ENCODE measurements at places on chromosomes 16 and 17.

DNA sequence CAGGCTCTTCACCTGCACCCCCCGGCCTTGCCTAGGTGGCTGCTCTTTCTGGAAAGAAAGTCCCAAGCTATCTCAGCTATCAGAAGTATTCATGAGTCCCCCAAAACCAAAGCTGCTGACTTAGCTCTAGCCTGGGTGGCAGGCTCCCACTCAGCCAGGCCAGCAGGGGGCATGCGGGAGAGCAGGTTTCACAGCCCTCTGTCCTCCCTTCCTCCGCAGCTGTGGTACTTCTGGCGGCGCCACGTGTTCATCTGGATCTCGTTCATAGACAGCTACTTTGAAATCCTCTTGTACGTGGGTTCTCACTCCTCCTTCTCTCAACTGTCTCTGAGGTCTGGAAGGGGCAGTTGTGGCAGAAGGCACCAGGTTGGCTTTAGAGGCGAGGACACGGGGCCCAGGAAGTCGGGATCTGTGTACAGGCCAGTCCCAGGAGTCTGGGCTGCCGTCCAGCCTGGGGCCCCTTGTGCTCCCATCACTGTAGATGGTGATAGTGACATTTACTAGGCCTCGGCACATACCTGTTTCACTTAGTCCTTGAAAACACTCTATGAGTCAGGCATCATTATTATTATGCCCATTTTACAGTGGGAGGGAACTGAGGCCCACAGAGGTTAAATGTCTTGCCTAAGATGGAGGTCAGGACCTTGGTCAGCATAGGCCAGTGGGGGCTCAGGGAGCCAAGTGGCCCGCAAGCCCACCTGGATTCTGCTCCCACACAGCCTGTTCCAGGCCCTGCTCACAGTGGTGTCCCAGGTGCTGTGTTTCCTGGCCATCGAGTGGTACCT lies 12.9 kb downstream of the TRPV2 start:
- DNase-seq: peak; percentile 41

- DNase-seq: peak; percentile 34
Measured at GRCh38 chr17:50189550-50190292, 11.7 kb downstream of the COL1A1 start.

DNA sequence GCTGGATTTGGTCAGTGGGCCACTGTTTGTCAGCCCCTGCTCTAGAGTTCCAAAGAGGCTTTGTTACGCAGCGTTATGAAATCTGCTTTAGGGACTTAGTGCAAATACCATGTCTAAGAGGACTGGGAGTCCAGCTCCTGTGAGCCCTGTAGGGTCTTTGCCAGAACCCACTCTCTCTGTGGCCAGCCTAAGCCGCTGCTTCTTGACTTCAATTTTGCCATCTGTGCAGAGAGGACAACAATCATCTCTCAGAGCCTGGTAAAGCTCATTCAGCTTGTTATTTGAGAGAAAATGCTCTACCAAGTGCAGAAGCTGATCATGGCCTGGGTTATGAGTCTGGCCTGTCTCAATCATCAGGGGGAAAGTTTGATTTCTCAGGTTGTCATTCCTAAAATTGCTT lies 17.9 kb downstream of the CA10 start:
- no peak for DNase-seq

DNA sequence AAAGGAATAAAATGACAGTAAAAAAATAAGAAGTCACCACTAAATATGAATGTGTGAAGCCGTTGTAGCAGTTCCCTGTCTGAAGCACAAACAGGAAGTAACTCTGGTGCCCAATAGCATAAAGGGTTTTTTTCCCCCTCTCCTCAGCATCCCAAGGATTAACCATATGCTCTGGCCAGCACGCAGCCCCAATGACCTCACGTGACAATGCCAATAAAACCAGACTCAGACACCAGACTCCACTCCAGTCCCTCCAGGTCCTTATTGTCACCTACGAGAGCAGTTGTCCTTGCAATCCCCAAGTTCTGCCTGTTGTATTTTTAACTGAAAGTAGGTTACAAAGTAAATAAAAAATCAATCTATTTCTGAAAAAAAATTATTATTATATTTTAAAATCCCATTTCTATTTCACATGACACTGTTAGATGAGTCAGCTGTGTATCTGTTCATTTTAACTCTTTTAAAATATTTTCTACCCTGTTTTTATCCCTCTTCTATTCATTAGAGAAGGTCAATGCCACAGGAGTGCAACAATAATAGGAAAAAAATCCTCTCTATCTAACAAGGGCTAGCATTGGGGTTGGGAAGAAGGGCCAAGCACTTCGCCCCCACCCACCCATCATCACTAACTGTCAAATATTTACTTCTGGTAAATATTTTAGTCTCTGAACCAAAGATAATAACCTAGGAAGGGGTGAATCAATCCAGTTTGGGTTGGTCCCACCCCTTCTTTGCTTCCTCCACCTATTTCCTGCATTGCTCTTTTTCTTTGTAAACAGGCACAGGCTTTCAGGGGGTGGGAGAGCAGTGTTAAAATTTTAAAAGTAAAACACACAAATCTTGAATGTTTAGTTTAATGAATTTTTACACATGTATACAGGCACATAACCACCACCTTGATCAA lies 6.6 kb downstream of the PRAC1 start:
- no peak for DNase-seq

DNA sequence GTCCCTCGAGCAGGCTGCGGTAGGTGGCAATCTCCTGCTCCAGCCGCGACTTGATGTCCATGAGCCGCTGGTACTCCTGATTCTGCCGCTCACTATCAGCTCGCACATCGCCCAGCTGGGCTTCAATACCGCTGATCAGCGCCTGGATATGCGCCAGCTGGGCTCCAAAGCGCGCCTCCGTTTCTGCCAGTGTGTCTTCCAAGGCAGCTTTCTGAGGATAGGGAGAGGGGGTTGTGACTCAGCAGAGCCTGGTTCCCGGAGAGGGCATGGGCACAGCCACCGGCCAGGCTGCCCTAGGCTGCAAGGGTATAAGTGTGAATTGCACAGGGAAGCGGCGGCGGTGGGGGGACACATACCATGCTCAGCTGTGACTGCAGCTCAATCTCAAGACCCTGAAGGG lies 4.3 kb downstream of the KRT19 start:
- no peak for DNase-seq

- DNase-seq: no peak
Measured at GRCh38 chr16:11142261-11142630, 113.8 kb downstream of the SOCS1 start.

GRCh38 chr17:19630661-19631060 lies 17.9 kb upstream of the ALDH3A2 start:
- DNase-seq: no peak

GRCh38 chr16:67304020-67304419 lies 22.5 kb downstream of the KCTD19 start:
- DNase-seq: peak; percentile 36

DNA sequence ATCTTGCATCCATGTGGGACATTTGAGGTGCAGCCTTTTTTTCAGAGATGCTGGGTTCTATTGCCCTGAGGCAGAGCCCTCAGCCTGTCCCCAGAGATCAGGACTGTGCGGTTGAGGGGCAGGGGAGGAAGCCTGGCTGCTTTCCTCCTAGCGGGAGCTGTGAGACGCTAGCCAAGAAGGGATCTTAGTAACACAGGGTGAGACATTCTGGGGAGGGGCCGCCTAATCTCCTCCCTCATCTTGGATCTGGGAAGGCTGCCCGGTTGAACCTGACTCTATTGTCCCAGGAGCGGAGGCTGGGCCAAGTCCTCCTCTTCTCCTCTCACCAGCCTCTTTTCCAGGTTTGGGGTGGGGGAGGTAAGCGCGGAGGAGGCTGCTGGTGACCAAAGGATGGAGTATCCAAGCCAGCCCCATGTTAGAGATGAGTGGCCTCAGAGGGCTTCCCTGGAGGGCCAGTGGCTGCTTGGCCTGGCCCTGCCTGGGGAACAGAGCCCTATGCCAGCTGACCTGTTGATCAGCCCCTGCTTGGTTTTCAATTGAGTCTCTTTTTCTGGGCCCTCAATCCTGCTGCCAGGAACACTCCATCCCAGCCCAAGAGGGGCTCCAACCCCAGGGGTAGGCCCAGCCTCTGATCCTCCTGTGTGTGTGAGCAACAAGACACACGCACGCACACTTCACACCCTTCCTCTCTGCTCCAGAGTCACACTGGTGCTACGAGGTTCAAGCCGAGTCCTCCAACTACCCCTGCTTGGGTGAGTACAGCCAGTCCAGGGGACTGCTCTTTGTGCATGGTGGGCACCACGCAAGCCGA lies 5.0 kb downstream of the CA4 start:
- DNase-seq: peak; percentile 61

GRCh38 chr16:67242138-67242730 lies 5.0 kb downstream of the FHOD1 start:
- no peak for DNase-seq

- no peak for DNase-seq
Measured at GRCh38 chr17:77657839-77658238, 300.7 kb upstream of the TNRC6C start.

DNA sequence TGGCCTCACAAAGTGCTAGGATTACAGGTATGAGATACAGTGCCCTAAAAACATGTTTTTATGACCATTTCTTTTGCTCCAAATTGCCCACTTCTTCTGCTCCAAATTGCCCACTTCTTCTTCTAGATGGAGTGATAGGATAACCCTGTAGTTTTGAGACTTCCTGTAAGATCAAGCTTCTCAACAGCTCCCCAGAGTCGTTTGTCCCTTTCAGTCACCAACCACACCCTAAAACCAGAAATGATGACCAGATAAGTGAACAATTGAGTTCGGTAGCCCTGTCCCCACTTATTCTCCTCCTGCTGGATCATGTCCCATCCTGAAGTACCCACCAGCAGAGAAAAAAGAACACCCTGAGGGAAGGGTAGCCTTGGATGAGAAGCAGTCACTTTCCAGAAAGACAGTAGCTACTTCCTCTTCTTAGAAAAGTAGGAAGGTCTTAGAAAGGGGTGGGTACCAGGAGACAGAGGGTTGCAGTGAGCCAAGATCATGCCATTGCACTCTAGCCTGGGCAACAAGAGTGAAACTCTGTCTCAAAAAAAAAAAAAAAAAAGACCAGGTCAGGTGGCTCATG lies 2.5 kb downstream of the ODAD4 start:
- no peak for DNase-seq

DNA sequence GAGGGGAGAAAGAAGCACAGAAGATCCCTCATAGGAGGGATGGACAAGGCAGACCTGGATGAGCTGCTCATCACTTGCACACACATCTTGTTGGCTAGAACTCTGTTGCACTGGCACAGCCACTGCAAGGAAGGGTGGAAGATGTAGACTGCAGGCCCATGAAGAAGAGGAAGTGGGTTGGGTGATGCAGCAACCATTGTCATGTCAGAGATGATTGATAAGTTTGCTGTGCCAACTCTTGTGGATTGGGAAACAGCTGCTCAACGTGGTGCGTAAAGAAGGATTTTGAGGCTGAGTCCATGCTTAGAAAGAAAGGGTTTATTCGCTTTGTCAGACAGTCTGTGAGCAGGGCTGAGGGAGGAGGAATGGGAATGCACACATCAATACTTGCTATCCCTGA lies 161.4 kb upstream of the MPHOSPH6 start:
- no peak for DNase-seq

- peak; percentile 41 for DNase-seq
Measured at GRCh38 chr17:35568561-35568960, 7.9 kb upstream of the SLFN14 start.

- DNase-seq: peak; percentile 70
Measured at GRCh38 chr17:63425483-63425882, 20.6 kb downstream of the CYB561 start.

GRCh38 chr17:75679706-75680211 lies 12.6 kb downstream of the SAP30BP start:
- DNase-seq: peak; percentile 52

DNA sequence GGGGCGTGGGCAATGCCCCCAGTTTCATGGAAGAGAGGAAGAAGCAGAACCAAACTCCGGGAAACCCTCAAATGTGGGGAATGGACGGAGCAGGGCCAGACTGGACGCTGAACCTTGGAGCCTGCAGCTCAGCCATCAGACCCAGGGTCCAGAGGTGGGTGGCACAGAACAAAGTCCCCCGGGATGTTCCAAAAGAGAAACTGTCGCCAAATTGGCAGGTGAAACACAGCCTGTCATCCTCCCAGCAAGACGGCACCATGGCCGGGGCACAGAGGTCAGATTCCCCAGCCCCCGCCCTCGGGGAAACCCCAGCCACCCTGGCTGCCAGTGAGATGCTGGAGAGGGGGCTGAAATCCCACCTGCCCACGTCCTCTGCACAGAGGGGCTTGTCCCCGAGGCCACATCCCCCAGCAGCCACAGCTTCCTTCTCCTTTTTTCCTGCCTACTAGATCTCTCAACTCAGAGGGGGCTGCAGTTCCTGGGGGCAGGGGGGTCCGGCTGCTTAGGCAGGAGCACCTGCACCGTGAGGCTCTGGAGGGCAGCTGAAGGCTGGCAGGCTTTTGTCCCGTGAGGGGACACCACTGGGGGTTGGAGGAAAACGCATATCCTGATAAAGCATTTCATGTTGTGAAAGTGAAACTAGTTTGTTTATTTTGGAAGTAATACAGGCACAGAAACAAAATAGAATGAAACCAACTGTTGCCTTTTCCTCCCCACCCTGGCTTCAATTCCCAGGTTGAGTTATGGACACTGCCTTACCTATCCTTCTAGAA lies 1.2 kb upstream of the SECTM1 start:
- DNase-seq: no peak

- no peak for DNase-seq
Measured at GRCh38 chr16:68710211-68710610, 26.9 kb upstream of the CDH1 start.

DNA sequence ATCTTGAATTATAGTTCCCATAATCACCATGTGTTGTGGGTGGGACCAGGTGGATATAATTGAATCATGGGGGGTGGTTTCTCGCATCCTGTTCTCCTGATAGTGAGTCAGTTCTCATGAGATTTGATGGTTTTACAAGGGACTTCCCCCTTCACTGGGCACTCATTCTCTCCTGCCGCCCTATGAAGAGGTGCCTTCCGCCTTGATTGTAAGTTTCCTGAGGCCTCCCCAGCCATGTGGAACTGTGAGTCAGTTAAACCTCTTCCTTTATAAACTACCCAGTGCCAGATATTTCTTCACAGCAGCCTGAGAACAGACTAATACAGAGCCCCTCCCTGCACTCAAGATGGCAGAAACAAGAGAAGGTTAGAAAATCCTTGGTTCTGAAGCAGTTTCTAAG lies 26.4 kb downstream of the LDAF1 start:
- no peak for DNase-seq

GRCh38 chr17:59829217-59830006 lies 63.3 kb downstream of the TUBD1 start:
- peak; percentile 93 for DNase-seq

- DNase-seq: no peak
Measured at GRCh38 chr17:58641887-58642311, 49.9 kb downstream of the TEX14 start.

DNA sequence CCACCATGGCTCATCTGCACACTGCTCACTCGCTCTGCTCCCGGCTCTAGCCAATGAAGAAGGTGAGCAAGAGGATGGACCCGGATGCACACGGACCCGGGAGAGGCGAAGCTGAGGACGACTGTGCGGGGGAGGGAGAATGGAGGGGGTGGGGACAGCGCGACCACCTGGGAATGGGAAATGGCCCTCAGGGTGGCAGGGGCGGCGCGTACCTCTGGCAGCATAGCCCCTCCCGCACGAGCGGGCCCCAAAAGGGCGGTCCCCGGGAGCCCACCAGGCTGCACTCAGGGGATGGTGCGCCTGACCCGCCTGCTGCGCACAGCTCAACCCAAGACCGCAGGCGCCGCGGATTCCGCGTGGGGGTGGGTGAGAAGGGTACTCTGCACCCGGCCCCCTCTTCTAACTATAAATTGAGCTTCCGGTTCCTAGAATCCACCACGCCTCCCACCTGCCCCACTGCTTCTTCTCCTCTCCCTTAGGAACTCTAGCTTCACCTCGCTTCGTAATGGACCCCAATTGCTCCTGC lies 6.1 kb downstream of the MT1H start:
- no peak for DNase-seq

- DNase-seq: no peak
Measured at GRCh38 chr16:72945611-72946010, 102.3 kb downstream of the ZFHX3 start.

- no peak for DNase-seq
Measured at GRCh38 chr17:76646712-76647111, 3.2 kb upstream of the ST6GALNAC1 start.
